ENCODE measurements at places on chromosomes 16 and 17.

GRCh38 chr16:337975-338575 is 14.4 kb downstream of the AXIN1 start:
- DNase-seq, result no peak

GRCh38 chr16:83403761-83404160 is 404.0 kb upstream of the HSBP1 start:
- no peak for DNase-seq

GRCh38 chr16:1362807-1363206 is 11.1 kb downstream of the GNPTG start:
- no peak for DNase-seq

GRCh38 chr17:80948019-80948975 is 43.3 kb upstream of the CHMP6 start:
- no peak for DNase-seq

DNA sequence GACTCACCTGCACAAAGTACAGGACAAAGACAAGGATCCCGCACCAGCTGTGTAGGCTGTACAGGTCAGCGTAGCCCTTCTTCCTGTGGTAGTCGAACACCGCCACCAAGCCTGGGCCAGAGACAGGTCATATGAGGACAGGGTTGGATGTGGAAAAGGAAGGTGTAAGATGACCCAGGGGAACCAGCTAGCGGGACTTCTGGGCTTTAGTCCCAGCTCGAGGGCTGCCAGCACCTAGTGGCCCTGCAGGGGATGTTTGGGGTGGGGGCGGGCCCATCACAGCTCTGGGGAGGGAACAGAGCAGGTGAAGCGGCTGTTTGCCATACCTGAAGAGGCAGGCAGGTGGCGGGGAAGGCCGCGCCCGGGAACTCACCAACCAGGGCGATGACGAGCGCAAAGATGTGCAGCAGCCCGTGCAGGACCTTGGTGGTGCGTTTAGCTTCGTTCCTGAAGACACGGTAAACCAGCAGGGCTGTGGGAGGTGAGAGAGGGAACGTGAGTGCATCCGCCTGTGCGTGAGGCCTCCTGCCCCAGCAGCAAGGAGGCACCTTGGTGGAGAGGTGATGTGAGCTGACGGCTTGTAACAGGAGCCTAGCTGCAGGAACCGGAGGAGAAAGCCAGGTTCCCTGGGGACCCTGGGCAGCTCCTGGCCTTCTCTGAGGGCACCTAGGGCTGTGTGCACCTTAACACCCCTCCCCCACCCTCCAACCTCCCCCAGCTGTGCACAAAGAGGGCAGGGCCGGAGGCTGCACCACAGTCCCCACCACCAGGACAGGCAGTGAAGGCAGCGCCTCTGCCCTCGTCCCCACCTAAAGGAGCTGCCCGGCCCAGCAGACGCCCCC is 10.2 kb downstream of the CYB561 start:
- DNase-seq, result no peak

DNA sequence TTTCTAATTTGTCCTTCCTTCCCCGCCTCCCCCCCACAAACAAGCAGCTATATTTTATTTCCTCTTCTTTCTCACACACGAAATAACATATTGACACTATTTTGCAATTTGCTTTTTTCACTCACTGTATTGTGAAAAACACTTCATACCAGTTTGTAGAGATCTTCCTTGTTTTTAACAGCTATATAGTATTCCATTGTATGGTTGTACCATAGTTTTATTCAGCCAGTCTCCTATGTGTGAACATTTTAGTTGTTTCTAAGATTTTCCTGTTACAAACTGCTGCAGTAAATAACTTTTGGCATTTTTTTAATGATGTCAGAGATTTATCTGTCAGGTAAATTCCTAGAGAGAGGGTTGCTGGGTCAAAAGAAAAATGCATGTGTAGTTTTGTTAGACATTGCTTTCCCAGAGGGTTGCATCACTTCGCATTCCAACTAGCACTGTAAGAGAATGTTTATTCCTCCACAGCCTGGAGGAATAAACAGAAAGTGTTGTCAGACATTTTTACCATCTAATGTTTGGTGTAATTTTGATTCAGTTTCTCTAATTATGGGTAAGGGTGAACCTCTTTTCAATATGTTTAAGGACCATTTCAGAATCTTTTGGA is 101.2 kb downstream of the MRTFB start:
- no peak for DNase-seq

- DNase-seq, result no peak
Observed at GRCh38 chr17:74840989-74841666, 18.6 kb downstream of the GRIN2C start.

GRCh38 chr16:51103590-51103989 is 47.5 kb downstream of the SALL1 start:
- no peak for DNase-seq

- no peak for DNase-seq
Observed at GRCh38 chr16:55570159-55570558, 3.7 kb downstream of the CAPNS2 start.

- DNase-seq, result no peak
Observed at GRCh38 chr16:56370875-56371659, 54.3 kb downstream of the AMFR start.

- peak; percentile 24 for DNase-seq
Observed at GRCh38 chr17:57874434-57875289, 24.8 kb upstream of the MRPS23 start.

DNA sequence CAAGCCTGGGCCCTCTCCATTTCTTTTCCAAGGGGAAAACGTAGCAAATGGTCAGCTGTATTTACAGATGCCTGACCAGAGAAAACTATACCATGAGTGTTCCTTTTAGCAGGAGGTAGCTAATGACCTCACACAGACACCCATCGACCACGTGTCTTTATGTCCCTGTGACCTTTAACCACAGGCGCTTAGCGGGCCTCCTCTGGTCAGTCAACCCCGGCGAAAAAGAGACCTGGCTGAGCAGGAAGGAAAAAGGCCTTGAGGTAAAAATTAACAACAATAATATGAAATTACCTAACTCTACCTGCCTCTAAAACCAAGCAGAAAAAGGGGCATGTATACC is 9.1 kb downstream of the NUDT16L1 start:
- no peak for DNase-seq

- no peak for DNase-seq
Observed at GRCh38 chr16:27346819-27347218, 33.0 kb downstream of the IL4R start.

DNA sequence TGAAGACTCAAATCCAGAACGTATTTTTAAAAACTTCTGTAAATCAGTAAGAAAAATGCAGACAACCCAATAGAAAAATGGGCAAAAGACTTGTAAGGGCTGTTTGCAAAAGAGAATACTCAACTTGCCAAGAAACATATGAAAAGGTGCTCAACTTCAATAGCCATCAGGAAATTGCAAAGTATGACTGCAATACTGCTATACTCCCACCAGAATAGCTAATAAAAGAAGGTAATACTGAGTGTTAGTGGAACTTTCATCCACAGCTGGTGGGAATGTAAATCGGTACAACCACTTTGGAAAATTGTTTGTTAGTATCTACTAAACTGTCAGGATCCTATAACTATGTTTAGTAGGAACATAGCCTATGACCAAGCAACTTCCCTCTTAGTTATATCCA is 48.1 kb downstream of the TBX4 start:
- no peak for DNase-seq

DNA sequence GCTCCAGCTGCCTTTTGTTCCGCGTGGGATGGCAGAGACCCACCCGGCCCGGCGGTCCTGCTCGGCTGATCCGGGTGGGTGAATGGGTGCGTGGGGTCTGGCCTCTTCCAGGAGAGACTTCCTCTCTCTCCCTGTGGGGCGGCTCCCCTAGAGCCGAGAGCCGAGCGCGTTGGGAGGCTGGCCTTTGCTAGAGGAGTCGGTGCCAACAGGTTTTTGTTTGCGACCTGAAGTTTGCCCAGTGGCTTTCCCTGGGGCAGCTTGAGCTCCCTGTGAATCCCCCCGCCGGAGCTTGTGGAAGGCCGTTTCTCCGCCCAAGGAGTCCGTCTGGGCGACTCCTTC is 970 bp downstream of the EPN2 start:
- no peak for DNase-seq

- no peak for DNase-seq
Observed at GRCh38 chr16:70481929-70482536, 27.6 kb downstream of the FCSK start.

- DNase-seq, result no peak
Observed at GRCh38 chr17:42129109-42129837, 6.7 kb downstream of the HSPB9 start.

DNA sequence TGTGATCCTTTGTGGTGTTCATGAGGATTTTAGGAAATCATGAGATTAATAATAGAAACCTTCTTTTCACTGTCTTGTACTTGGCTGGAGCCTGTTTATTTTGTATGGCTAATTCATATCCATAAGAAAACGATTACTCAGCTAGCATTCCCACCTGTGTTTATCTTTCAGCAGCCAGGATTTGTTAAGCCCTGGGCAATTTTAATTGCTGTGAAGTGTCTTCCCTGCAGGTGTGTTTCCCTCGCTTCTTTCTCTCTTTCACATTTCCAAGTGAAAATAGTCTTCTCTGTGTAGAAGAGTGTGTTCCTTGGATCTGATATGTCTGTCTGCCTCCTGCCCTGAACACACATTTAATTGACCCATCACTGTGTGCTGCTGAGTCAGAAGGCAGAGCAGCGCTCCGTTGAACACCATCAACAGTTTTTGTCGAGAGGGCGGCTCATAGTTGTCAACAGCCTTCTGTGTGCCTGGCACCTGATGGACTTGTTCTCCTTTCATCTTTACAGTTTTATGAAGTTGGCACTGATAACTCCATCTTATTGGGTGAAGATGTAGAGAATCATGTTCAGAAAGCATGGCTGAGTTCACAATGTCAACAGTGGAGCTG is 83.2 kb downstream of the SPECC1 start:
- no peak for DNase-seq

- no peak for DNase-seq
Observed at GRCh38 chr17:4800462-4801196, 1.5 kb downstream of the C17orf114 start.

GRCh38 chr17:39755554-39756379 is 18.0 kb downstream of the GRB7 start:
- peak; percentile 55 for DNase-seq

- peak; percentile 20 for DNase-seq
Observed at GRCh38 chr16:976389-976931, 5.1 kb upstream of the SOX8 start.

- DNase-seq, result no peak
Observed at GRCh38 chr16:77657016-77657415, 65.3 kb upstream of the NUDT7 start.

DNA sequence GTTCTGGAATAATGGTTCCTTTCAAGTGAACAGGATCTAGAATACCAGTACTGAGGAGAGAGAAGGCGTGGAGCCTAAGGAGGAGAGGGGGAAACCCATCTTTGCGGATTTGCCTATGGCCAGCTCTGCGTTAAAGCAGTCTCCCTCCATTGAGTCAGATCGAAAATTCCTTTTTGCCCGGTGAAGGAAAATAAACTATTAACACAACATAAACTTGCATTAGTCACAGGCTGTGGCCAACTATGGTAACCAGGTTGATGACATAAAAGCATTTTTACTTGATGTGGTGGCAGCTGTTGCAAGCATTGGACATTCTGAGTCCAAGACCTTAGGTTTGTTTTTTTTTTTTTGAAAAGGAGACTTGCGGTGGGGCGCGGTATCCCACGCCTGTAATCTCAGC is 8.9 kb downstream of the LDAF1 start:
- DNase-seq, result no peak
